ENCODE measurements at places on chromosomes 12 and 14.

- no peak for DNase-seq
Measured at GRCh38 chr14:105102361-105102870, 37.2 kb upstream of the GPR132 start.

- DNase-seq, result no peak
Measured at GRCh38 chr12:106506691-106507090, 76.1 kb upstream of the RFX4 start.

DNA sequence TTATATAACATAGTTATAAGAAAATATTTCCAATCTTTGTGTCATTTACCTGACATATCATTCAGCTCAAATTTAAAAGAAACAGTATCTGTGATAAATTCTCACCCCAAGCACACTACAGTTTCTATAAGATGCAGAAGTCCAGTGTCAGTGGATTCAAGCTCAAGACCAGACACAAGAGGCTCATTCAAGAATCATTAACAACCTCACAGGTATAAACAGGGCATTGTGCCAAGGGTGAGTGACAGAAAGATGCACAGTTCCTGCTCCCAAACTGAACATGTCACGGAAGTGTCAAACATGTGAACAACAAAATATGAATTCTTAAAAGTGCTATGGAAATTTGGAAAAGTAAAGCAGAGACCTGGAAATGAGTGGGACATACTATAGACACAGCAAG is 12.8 kb downstream of the ATP2B1 start:
- no peak for DNase-seq

DNA sequence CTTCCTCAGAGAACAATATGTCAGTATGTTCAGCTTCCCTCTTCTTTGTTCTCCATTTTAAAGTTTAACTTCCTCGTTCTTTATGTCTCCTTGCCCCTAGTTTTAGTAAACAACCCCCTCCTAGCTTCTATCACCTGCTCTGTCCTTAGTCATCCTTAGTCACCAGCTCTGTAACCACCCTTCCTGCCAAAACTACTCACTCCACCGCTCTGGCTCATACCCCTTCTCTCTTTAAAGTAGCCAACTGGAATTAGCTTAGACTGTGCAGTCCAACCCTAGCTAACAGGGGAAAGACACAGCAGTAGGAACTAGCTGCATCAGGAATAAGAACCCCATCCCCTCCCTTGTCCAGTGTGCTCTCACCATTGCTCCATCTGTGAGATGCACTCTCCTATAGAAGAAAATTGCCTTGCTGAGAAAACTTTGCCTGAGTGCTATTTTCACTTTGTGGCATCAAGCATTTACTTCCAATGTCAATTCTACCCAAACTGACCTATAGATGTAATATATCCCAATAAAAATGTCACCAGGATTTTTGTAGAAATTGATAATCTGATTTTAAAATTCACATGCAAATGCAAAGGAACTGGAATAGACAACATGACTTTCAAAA is 603.2 kb downstream of the C12orf50 start:
- DNase-seq, result no peak

DNA sequence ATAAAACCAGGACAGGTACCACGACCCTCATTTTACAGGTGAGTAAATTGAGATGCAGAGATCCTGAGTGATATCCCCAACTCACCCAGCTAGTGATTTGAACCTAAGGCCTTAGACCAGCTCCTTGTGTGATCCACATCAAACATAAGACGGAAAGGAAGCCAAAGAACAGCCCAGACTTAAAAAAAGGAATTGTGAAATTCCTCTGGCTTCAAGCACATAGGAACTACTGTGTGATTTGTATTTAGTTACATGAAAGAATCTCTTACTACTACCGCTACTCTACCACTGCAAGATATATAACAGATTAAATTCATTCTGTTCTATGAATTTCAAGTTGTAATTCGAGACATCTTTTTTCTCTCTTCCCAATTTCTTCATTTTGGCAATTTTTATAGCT is 10.5 kb downstream of the E2F7 start:
- no peak for DNase-seq

- no peak for DNase-seq
Measured at GRCh38 chr12:122422730-122423257, 325 bp upstream of the CLIP1 start.

GRCh38 chr12:47419497-47419896 is 286.3 kb downstream of the RPAP3 start:
- DNase-seq, result no peak

DNA sequence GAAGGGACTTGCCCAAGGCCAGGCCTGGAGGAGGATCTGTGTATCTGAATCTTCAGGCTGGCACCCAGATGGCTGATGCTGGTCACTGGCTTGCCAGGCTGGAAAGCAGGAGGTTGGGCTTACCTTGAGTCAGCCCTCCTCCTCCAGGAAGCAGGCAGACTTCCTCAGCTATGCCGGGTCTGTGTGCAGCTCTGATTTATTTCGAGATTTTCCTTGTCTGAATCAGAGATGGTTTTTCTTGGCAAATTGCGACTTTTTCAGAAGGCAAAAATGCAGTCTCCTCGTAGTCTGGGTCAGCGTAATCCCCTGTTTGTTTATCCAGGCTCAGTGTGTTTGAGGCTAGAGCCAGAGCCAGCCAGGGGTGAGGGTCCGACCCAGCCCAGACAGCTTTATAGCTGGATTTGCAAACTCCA is 48.9 kb downstream of the SMOC1 start:
- DNase-seq, result no peak

- DNase-seq, result peak; percentile 50
Measured at GRCh38 chr12:1836854-1837421, 16.6 kb downstream of the LRTM2 start.

DNA sequence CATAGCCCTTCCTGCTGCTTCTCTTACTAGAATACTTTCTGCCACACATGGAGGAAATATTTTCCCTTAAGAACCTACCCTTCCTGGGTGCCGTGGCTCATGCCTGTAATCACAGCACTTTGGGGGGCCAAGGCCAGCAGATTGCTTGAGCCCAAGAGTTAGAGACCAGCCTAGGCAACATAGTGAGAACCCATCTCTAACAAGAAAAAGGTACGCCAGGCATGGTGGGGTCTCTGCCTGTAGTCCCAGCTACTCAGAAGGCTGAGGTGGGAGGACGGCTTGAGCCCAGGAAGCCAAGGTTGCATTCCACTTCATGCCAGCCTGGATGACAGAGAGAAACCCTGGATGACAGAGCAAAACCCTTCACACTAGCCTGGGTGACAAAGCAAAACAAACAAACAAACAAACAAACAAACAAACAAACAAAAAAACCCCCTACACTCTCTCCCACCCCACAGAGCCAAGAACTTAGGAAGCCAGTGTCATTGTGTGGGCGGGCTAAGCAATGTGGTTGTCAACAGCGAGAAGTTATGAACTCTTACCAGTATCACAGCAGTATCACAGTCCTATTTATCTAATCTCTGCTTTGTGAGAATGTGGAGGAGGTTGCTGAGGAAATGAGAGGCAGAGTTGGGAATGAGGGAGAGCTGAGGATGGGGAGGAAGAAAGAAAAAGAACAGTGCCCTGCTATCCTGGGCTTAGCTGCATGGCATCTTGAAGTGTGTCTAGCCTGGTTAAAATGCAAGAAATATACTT is 53.8 kb upstream of the CLEC14A start:
- no peak for DNase-seq

DNA sequence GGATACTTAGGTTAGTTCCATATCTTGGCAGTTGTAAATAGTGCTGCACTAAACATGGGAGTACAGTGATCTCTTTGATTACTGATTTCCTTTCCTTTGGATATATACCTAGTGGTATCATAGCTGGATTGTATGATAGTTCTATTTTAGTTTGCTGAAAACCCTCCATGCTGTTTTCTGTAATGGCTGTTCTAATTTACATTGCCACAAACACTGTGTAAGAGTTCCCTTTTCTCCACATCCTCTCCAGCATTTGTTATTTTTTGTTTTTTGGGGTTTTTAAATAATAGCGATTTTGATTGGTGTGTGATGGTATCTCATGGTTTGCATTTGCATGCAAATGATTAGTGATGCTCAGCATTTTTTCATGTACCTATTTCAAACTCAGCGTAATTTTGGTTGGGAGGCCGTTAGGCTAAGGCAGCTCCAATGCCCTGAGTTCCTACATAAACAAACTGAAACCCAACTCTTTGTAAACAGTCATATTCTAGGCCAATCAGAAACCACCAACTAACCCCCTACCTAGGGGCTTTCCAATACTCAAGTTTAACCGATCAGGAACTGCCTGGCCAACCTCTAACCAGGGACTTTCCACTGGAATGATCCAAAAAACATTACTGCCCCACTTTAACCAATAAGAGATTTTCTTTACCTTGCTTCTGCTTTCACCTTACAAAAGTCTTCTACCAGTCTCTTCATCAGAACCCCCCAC is 171.6 kb downstream of the FBXL14 start:
- no peak for DNase-seq

- peak; percentile 16 for DNase-seq
Measured at GRCh38 chr14:65958664-65959562, 527.3 kb upstream of the CCDC196 start.

GRCh38 chr12:53289891-53290290 is 5.5 kb upstream of the PFDN5 start:
- DNase-seq, result no peak

GRCh38 chr14:92686900-92687427 is 61.5 kb downstream of the LGMN start:
- DNase-seq, result peak; percentile 55

DNA sequence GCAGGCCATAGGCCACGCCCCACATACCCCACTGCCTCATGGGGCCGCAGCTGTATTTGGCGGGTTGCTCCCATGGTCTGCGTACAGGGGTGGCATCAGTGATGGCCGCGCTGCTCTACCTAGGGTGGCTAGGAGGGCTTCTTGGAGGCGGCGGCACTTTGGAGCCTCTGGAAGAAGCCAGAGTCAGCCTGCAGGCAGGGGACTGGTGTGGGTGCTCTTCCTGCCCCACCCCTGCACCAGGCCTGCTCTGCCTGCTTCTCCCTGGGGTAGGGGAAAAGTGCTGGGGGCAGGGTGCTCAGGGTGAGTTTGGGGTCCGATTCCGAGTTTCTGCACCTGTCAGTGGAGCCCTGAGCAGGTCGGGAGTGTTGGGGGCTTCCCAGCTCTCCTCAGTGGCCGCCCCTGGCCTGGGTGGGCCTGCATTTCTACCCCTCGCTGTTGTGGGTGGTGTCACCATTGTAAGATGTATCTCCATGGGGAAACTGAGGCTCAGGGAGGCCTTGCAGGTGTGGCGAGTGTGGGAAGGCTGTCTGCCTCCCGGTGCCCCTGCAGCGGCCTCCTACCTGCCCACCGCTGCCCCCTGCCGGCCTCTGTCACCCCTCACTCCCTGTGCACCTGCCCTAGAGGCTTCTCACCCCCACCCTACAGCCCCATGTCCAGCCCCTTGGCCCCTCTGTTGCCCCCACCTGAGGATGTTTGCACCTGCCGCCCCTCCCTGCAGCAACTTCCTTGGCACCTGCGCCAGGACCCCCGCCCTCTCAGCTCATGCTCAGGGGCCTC is 5.5 kb downstream of the CEP170B start:
- no peak for DNase-seq

GRCh38 chr14:35854696-35855270 is 28.6 kb downstream of the BRMS1L start:
- DNase-seq, result no peak

DNA sequence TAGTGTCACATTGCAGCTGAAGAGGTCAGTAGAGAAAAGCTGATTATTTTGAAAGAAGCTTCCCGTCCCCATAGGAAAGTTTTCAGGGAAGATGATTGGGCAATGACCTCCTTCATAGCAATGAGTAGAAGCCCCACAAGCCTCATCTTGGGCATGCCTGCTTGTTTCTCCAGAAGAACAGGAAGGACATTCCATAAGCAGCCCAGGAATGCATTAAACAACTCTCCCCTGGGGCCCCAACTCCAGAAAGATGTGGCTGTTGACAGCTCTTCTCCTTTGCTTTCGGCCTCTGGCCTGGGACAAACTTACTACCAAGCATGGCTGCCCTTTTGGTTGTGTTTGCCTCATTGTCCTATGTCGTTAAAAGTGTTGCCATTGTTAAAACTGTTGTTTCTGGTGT is 5.7 kb upstream of the VDR start:
- DNase-seq, result no peak

GRCh38 chr12:6364044-6364374 is 11.4 kb downstream of the SCNN1A start:
- no peak for DNase-seq

DNA sequence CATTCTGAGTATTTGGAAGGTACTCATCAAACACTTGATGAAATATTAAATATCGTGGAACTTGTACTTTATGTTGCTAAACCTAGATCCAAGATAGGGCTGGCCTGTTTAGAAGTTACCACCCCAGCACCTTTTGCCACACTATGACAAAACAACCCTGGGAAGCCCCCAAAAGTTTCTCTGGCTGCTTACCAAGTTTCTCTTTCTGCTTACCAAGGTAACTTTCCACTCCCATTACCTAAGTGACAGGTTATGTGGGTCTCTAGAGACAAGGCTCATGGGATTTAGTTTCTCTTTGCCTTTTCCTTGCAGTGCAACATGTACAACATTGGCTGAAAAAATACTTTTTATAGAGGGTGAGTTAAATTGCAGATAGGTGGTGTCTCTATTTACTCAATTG is 28.9 kb upstream of the PPM1A start:
- no peak for DNase-seq

DNA sequence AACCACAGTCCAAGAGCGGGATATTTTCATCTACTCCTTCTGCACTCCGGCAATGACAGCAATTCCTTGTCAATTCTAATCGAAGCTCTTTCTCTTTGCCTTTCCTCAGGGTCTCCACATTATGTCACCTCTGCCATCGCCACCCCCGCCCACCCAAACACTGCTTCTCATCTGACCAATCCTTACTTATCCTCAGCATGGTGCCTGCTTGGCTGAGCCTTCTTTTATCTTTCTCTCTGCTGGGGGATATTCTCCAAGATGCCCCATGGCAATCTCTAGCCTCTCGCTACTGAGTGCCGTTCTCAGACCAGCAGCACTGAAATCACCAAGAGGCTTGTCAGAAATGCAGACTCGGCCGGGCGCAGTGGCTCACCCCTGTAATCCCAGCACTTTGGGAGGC is 100.6 kb downstream of the PTPRB start:
- DNase-seq, result no peak

DNA sequence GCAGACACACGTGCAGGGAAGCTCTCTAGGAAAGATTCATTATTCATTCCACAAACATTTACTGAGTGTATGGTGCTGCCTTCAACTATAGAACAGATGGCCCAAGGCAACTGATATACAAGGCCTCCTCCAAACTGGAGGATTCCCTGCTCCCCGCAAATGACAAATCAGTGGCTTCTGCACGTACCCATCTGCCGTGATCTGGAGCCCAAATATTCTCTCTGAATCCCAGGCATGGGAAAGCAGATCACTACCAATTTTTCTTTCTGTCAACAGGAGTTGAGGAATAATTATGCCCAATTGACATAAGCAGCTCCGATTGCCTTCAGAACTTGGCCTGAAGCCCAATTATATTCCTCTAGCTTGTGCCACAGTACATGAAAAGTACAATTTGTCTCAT is 174.2 kb upstream of the CCDC196 start:
- peak; percentile 75 for DNase-seq

GRCh38 chr12:120902846-120903411 is 1.2 kb downstream of the SPPL3 start:
- DNase-seq, result no peak

DNA sequence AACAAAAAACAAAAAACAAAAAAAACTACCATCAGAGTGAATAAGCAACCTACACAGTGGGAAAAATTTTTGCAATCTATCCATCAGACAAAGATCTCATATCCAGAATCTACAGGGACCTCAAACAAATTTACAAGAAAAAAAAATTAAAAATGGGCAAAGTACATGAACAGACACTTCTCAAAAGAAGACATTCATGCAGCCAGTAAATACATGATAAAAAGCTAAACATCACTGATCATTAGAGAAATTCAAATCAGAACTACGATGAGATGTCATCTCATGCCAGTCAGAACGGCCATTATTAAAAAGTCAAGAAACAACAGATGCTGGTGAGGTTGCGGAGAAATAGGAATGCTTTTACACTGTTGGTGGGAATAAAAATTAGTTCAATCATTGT is 466.5 kb upstream of the ATXN7L3B start:
- DNase-seq, result no peak
